ENCODE measurements at places on chromosomes 6 and 20.

- DNase-seq: no peak
Measured at GRCh38 chr20:6697228-6697972, 70.1 kb upstream of the BMP2 start.

- DNase-seq: peak; percentile 24
Measured at GRCh38 chr6:35686873-35687555, 1.7 kb downstream of the FKBP5 start.

GRCh38 chr20:21529863-21530262 lies 16.0 kb upstream of the NKX2-2 start:
- DNase-seq: no peak

- DNase-seq: peak; percentile 39
Measured at GRCh38 chr6:47308552-47309290, 984 bp downstream of the TNFRSF21 start.

DNA sequence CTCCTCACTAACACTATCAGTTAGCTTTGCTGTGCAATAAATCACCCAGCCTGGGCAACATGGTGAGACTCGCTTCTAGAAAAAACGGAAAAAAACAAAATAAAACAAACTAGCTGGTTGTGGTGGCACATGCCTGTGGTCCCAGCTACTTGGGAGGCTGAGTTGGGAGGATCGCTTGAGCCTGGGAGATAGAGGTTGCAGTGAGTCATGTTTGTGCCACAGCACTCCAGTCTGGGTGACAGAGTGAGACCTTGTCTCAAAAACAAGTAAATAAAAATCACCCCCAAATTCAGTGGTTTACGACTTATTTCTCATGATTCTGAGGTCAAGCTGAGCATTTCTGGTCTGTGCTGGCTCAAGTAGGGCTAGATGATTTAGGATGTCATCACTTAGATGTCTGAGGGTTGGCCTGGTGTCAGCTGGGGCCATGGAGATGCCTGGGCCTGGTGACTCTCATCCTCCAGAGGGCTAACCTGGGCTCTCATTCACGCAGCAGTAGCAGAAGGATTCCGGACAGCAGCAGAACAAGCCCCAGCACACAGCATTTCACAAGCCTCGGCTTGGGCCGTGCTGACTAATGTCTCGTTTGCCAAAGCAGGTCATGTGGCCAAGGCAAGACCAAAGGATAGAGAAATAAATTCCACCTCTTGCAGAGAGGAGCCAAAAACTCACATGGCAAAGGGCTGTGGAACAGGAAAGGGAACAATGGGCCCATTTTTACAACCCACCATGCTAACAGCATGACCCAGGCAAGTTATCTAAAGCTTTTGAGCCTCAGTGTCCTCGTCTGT lies 32.5 kb downstream of the MGME1 start:
- no peak for DNase-seq

- DNase-seq: no peak
Measured at GRCh38 chr6:167730441-167730840, 96.3 kb upstream of the AFDN start.

GRCh38 chr6:19669206-19669605 lies 168.0 kb upstream of the ID4 start:
- DNase-seq: no peak

DNA sequence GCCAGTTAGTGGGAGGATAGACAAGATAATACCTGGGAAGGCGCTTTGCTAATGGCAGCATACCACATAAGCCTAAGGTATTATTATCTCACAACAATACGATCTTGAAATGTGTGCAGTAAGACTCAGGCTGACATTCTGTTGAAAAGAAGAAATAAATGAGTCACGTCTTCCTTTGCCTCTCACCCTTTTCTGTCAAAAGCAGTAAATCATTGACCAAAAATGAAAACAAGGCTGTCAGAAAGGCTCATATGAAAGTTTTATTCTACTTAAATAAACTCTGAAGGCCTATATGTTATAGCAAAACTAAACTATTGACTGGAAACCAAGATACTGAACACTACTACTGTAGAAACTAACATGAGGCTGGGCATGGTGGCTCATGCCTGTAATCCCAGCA lies 43.1 kb upstream of the IL20RA start:
- DNase-seq: no peak

DNA sequence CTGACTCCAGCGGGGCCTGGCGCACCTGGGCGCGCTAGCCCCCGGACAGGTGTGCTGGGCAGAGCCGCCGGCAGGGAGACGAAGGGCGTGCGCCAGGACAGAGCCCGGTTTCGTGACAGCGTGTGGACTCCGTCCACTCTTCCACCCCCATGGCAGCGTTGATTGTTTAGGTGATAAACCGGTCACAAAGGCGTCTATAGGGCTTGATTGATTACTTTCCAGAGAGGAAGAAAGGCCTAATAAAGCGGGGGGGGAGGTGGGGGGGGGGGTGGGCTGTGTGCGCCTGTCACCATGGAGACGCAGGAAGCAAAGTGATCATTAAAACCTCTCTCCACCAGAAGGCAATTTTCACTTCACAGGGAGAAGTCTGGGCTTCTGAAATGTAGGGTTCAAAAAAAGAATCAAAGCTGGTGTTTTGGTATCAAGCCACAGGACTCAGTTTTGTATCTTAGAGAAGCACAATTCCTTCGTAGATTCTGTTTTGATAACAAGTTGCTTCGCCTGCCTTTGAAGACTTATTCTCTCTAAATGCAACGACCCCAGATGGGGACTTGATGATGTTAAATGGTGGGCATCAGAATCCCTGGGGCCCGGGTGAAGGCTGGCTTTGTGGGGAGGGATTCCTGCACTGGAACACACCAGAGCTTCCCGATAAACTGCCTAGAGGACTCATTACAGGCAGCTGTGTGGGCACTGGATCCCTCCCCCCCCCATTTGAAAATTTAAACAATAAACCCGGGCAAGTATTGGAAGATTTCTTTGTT lies 1.4 kb downstream of the PHACTR3 start:
- DNase-seq: no peak

DNA sequence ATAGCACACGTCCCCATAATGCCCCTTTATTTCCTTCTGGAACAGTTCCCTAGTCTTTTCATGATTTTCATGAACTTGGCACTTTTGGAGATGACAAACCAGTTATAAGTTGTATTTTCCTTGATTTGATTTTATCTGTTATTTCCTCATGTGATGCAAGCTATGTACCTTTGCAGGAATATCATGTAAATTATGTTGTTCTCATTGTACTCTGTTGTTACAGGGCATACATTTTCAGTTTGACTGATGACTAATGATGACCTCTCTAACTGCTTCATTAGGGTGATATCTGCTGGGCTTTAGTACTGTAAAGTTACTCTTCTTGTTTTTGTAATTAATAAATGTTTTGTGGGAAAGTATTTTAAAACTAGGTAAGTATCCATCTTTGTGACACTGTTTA lies 147.3 kb downstream of the ZFAND3 start:
- DNase-seq: no peak

GRCh38 chr6:146944809-146945208 lies 259.4 kb upstream of the STXBP5 start:
- peak; percentile 11 for DNase-seq

DNA sequence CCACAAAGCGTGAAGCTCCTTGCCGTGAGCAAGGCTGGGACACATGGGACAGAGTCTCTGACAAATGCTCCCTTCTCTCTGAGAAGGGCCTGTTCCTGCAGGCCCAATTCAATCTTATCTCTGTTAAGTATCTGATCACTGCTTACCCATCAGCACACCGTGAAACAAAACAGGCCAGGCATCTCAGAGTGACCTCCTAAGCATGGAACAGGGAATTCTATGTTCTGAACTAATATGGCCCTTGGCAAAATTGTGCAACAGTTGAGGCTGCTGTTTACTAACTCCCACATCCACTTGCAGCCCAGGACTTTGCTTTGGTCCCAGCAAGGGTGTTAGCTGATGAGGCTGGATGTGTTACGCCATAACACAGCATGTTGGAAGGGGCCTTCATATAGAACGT lies 79.2 kb downstream of the GCLC start:
- no peak for DNase-seq

GRCh38 chr6:30891816-30892538 lies 7.7 kb downstream of the DDR1 start:
- DNase-seq: no peak

GRCh38 chr20:11406877-11407276 lies 510.8 kb upstream of the BTBD3 start:
- no peak for DNase-seq

DNA sequence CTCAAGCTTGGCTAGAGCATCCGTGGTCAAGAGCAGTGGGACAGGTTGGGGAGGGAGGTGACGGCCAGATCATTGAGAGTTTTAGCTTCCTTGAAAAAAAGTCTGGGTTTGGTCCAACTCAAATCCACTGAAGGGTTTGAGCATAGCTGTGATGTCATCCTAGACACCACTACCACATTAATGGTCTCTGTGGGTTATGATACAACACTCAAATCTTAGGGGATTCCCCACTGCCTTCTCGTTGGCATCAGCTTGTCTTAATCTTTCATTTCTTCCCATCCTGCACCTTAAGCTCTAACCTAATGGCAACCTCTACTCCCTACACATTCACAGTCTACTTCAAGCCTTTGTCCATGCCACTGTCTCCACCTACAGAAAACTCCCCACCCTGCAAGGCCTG lies 77.3 kb downstream of the BMP6 start:
- DNase-seq: no peak

DNA sequence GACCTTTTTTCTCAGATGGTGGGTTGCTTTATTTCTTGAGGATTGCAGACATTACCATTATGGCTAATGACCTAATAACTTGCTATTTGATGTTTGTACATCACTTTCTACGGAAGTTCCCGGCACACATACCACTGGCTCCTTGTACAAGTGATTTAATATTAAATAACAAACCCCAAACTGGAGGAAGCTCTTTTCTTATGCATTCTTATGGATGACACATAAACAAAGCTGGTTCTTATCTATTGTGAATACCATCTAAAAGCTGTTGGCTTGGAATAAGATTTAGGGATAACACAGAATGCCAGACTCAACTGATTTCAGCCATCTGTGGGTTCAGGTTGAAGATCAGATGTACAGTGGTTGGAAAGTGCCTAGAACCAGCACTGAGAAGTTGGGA lies 272.6 kb downstream of the TSHZ2 start:
- DNase-seq: no peak

- DNase-seq: peak; percentile 74
Measured at GRCh38 chr20:17437251-17437650, 93.9 kb downstream of the BFSP1 start.

- no peak for DNase-seq
Measured at GRCh38 chr20:24682496-24682985, 213.1 kb downstream of the SYNDIG1 start.

- peak; percentile 77 for DNase-seq
Measured at GRCh38 chr6:43799551-43800297, 29.7 kb downstream of the VEGFA start.

DNA sequence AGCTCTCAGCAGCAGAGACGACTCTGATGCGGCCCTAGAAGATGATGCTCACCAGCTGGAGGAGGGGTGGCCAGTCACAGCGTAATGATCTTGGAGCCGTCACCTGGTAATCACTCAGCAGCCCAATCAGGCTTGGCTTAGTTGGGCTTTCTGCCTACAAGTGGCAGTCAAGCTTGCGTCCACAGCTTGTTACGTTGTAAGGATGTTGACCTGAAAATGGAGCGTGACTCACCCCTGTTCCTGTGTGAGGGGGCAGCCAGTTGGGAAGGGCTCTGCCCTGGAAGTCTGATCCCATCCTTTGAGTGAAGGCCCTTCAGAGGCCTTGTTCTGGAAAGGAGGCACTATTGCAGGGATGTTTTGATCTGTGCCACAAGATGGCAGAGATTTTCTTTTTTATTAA lies 49.8 kb downstream of the SPATA2 start:
- DNase-seq: no peak

- peak; percentile 2 for DNase-seq
Measured at GRCh38 chr6:113190170-113190569, 667.0 kb upstream of the MARCKS start.

DNA sequence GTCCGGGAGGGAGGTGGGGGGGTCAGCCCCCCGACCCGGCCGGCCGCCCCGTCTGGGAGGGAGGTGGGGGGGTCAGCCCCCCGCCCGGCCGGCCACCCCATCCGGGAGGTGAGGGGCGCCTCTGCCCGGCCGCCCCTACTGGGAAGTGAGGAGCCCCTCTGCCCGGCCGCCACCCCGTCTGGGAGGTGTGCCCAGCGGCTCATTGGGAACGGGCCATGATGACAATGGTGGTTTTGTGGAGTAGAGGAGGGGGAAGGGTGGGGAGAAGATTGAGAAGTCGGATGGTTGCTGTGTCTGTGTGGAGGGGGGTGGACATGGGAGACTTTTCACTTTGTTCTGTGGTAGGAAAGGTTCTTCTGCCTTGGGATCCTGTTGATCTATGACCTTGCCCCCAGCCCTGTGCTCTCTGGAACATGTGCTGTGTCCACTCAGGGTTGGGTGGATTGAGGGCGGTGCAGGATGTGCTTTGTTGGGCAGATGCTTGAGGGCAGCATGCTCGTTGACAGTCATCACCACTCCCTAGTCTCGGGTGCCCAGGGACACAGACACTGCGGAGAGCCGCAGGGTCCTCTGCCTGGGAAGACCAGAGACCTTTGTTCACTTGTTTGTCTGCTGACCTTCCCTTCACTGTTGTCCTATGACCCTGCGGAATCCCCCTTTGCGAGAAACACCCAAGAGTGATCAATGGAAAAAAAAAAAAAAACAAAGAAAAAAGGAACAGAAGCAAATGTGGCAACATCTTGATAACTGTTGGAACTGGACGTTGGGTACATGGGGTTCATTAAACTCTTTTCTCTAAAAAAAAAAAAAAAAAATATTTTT lies 15.7 kb upstream of the E2F1 start:
- DNase-seq: no peak

DNA sequence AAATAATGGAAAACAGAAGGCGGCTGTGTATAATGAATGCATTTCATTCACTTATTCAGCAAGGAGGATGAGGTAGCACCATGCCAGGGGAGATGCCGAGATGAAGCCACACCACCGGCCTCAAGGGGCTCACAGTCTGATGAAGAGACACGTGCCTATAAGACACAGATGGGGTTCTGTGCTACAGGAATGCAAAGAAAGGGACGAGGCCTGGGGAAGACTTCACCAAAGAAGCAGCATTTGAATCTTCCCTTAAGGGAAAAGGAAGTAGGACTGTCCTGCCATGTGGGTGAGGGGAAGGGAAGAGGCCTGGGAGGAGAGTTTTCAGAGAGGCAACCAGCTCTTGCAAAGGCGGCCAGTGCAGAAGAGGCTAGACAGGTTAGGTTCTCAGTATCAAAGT lies 98.9 kb downstream of the PSMG4 start:
- DNase-seq: no peak

DNA sequence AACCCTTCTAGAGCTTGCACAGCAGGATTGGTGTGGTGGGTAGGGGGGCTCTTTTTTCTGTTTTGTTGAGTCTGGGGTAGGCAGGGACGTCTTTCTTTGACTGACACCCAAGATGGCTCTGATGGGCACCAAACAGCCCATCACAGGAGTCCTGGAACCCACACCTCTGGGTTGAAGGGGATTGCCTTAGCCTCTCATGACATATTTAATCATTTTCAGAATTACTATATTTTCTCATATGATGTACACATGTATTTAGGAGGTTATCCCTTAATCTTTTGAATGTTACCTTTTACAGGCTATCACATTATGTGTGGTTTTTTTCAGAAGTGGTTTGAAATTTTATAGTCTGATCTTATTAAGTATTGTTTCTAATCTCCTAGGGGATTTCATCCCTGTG lies 64.6 kb downstream of the RPP40 start:
- DNase-seq: no peak

Data from erythroblast (primary cell).